ENCODE measurements at places on chromosomes 5 and 9.

- DNase-seq, result no peak
Observed at GRCh38 chr9:89022001-89022759, 30.9 kb downstream of the S1PR3 start.

DNA sequence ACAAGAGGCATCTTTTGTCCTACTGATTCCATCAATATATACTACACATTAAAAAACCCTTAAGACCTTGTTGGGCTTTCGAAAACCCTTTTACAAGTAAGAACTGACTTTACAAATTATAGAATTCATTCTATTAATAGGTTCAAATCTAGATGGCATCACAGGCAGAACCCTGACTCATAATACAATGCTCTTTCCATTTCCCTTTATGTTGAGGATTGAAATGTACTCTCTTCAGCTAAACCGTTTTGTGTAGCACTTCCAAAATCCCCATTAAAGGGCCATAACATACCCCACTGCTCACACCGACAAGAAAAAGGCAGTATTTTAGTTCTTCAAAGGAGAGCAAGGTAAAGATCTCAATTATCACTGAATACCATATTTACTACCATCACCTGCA is 11.2 kb downstream of the CSNK1A1 start:
- DNase-seq, result no peak

- no peak for DNase-seq
Observed at GRCh38 chr5:111122398-111122797, 30.2 kb downstream of the WDR36 start.

- DNase-seq, result peak; percentile 1
Observed at GRCh38 chr5:116944183-116944582, 369.6 kb upstream of the SEMA6A start.

- DNase-seq, result no peak
Observed at GRCh38 chr5:110913221-110913620, 158.3 kb upstream of the TSLP start.

All from foreskin fibroblast (primary cell).